ENCODE measurements at places on chromosomes 5 and 9.

DNA sequence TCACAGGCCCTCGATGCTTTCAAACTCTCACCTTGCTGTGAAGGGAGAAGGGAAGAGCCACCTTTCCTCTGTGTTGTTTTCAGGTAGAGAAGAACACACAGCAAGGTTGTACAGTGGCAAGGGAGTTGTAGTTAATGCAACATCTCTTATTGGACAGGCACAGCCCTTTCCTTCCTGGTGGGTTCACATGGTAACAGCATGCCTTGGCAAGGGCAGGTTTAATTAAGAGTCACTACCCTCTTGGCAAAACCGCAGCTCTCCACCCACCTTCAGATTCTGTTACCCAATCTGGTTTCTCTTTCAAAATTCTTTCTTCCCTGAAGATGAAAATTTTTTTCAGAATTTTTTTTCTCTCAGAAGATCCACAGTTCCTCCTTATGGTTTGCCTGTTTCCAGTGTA lies 253.1 kb downstream of the TLR4 start:
- DNase-seq, result no peak

DNA sequence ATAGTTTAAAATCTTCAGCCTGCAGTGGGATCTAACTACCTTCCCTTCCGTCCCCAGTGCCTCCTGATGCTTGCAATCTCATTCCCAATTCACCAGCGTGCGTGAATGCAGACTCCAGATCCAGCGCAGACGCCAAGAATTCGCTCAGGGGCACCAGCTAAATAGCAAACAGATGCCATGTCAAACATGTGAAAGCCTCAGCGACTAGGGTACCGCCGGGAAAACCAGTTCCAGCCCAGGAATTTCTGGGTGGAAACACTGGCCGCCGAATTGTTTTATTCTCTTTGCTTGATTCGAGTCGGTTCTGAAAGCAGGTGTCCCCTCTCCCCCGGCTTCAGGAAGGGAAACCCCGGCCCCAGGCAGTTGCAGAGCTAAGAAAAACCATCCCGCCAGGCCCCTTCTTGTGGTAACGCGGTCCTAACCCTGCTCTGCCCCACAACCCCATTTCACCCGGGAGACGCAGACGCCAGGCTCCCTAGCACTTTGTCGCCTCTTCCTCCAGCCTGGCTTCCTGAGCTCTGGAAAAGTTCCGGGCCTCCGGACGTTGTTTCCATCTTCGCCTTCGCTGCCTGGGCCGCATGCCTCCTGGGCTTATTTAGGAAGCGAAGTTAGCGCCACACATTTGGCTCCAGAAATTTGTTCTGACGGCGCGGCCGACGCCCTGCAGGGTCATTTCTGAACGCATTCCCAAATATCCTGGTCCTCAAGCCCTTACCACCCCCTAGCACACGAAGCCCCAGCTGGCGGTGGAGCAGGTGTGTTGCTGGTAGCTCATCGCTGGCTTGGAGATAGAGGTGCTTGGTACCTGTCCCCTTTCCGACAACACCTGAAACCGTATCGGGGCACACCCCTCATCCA lies 665 bp upstream of the LVRN start:
- no peak for DNase-seq

- DNase-seq, result no peak
These were observed 366.5 kb downstream of the TAF11L14 start for GRCh38 chr5:18000744-18001143.

GRCh38 chr5:2805080-2805479 lies 53.6 kb upstream of the IRX2 start:
- no peak for DNase-seq

DNA sequence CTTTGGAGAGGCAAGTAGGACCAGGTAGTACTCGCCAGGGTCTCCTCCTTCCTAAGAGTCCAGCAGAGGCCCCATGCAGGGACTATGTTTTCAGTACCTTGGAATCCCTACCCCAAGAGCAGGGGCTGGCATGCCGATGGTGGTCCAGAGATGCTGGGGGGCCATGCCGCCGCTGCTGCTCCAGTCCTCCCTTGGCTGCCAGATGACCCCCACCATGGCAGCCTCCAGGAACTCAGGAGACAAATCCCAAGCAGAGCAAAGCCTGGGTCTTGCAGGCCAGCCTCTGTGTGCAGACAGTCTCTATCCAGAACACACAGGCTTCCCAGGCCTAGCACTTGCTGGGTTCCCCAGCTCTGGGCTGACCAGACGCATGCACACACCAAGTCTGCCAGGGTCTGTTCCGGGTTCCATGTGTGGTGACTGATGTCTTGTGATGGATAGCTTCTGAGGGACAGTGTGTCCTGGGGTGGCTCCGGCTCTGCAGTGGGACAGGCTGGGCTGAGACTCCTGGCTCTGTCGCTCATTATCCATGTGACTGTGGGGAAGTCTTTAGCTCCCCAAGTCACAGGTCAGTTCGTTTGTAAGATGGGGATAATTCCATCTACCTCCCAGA lies 127.3 kb downstream of the CRB2 start:
- no peak for DNase-seq

GRCh38 chr5:142842994-142843905 lies 73.1 kb downstream of the ARHGAP26 start:
- no peak for DNase-seq

DNA sequence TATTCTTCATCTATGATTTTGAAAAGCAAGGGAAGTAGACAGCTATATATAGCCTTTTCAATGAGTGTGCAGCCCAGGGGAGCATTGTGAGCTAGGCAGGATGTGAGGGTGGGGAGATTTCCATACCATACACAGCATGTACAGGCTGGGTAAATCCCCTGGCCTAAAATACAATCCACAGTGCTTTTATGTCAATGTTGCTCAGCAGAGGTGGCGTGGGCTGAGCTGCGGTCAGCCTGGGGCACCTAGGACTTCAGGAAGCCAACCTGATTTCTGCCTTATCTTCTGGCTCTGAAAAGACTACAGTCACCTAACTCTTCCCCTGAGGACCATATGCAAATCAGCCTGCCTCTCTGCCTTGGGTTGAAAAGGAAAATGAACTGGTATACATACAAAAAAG lies 6.3 kb upstream of the GARIN3 start:
- DNase-seq, result peak; percentile 94

DNA sequence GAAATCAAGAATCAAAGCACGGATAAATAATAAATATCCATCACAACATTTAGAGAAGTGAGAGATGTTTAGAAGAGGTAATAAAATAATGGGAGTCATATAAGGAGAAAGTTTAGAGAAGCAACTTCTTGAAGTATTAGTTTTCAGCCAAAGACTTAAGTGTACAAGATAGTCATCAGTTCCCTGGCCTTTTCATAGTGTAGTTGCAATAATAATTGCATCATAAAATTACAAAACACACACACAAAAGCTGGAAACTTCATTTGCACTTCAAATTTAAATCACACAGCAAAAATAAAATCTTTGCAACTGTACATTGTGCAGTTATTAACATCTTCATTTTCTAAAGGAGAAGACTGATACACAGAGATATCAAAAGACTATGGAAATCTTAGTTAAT lies 319.1 kb upstream of the RGMB start:
- no peak for DNase-seq

GRCh38 chr9:111271481-111272080 lies 58.4 kb downstream of the OR2K2 start:
- DNase-seq, result no peak

GRCh38 chr9:109551651-109552050 lies 53.5 kb upstream of the PTPN3 start:
- no peak for DNase-seq

All from stimulated activated naive CD8-positive, alpha-beta T cell treated with anti-CD3 and anti-CD28 coated beads, Interleukin-15, amount 100 ng/mL, for 72 hours (primary cell).